ENCODE measurements at places on chromosomes 7 and 10.

DNA sequence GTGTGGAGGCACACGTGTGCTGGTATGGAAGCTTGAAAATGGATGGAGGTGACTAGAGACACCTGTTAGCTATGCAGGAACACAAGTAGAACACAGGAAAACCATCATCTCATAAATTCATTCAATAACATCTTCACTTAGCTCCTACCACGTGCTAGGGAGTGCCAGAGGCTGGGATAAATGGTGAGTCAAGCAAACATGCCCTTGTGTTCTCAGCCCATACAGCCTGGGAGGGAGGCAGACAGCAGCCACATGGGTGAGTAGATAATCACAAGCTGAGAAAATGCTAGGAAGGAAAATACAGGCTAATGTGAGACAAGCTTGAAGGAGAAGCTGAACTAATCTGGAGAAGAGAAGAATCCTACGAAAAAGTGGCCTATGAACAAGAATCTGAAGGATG lies 468.0 kb upstream of the ZMIZ1 start:
- no peak for DNase-seq

DNA sequence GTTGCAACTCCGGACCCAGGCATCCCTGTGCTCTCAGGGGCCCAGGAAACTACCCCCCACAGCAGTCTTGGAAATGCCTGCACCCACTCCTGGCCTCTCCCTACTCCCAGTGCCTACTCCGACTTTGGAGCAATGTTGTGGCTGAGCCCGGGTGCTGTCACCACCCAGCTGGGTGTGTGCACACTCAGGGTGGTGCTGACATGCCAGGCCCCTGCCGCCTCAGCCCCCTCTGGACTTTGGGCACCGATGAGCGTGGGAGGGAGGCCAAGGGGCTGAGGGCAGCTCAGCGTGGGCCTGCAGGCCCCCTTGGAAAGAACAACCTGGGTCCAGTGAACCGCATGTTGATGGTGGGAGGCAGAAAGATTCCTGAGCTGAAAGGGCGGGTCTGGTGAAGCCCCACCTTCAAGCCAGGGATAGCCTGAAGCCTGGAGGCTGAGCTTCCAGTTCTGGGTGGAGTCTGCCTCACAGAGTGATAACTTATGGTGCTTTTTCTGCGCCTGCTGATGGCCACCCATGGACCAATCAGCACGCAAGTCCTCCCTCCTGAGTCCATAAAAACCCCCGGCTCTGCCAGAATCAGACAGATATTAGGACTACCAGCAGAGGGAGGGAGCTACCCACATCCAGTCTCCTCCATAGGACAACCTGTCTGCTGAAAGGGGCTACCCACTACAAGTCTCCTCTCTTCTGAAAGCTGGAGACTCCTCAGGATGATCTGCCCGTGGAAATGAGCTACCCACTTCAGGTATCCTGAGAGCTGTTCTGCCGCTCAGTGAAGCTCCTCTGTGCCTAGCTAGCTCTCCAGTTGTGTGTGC lies 380.4 kb upstream of the SORCS1 start:
- DNase-seq: peak; percentile 0

GRCh38 chr10:132444877-132445351 lies 47.9 kb downstream of the PWWP2B start:
- peak; percentile 92 for DNase-seq

DNA sequence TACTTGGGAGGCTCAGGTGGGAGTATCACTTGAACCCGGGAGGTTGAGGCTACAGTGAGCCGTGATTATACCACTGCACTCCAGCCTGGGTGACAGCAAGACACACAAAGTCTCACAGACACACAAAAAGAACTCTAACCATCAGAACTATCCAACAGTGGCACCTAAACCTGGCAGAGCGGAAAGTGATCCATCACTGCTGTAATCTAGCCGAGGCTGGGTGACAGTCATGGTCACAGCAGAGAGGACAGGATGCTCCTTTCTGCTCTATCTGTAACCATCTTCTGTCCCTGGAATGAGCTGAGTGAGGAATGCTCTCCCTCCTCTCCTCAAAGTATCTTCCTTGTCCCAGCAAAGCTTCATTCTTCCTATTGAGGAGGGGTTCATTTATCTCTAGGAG lies 656.6 kb downstream of the LRMDA start:
- DNase-seq: no peak

DNA sequence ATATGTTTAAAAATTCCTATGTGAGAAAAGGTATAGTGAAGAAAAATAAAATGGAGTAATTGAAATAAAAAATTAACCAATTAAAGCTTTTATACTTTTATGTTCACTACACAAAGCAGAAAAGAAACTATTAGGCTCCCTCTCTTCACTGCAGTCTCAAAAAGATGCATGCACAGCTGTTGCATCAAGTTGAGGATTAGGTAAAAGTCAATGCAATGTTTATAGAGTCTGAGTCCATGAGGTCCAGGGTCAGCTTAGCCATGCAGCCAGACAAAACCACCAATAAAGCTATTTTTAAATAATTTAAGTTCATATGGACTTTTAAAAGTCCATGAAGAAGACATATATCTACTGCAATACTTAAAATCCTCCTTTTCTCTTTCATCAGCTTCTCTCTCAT lies 31.1 kb upstream of the ING3 start:
- DNase-seq: no peak

DNA sequence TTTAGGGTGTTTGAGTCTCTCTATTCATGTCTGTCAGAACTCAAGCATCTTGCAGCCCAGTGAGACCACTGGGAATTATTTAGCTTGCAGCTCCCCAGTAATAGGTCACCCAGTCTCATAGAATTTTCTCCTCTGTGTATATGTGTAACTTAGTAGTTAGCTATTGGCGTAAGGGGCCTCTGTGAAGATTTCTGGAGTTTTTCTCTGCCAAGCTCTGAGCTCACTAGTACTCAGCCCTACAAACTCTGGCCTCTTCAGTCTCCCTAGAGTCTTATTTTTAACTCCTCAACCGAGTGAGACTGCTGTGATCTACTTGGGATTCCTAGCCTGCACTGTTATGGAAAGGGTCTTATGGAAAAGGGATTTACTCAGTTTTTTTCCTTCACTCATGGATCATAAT lies 90.2 kb downstream of the PPP1R9A start:
- no peak for DNase-seq

- peak; percentile 92 for DNase-seq
These were observed at the start of gene SRI for GRCh38 chr7:88219781-88220747. Gene SRI, minus strand, starts transcription at chr7:88220038. Its CDS starts 12 bp downstream, at chr7:88220026.

- DNase-seq: no peak
These were observed 318.7 kb downstream of the BBS9 start for GRCh38 chr7:33448035-33448434.

- no peak for DNase-seq
These were observed 17.8 kb upstream of the TBRG4 start for GRCh38 chr7:45129181-45129800.

DNA sequence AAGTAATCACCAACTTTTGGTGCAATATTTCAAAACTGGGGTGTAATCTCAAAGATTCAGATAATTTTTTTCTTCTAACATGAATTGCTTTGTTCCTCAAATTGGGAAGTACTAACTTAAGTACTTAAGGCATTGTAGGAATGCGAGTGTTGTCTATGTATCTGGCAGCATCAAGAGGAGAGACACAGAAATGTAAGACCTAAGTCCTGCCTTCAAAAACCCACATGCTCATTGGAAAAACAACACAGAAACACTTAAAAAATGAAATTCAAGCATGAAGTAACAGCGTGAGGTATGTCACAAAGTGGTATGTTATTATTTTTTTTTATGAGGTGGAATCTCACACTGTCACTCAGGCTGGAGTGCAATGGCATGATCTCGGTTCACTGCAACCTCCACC lies 288.5 kb downstream of the ZEB1 start:
- no peak for DNase-seq

DNA sequence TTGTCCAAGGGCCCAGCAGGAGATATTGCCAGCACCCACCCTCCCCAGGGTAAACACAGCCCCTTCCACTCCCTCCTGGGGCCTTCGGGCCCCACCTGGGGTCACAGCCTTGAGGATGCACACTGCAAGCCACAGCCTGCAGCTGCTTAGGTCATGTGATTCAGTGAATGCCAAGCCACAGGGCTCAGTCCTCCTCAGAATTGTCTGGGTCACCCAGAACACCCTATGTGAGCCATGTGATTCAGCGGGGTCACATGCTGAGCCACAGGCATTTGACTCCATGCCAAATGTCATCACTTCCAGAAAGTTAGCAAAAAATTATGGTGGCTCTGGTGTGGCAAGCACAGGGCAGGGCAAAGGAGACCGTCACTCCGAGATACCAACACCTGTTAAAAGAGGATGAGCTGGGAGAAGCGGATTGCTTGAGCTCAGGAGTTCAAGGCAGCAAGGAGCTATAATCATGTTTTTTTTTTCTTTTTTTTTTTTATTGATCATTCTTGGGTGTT lies 17.2 kb upstream of the PSAP start:
- no peak for DNase-seq

GRCh38 chr10:72267381-72267780 lies 6.3 kb upstream of the DDIT4 start:
- no peak for DNase-seq

DNA sequence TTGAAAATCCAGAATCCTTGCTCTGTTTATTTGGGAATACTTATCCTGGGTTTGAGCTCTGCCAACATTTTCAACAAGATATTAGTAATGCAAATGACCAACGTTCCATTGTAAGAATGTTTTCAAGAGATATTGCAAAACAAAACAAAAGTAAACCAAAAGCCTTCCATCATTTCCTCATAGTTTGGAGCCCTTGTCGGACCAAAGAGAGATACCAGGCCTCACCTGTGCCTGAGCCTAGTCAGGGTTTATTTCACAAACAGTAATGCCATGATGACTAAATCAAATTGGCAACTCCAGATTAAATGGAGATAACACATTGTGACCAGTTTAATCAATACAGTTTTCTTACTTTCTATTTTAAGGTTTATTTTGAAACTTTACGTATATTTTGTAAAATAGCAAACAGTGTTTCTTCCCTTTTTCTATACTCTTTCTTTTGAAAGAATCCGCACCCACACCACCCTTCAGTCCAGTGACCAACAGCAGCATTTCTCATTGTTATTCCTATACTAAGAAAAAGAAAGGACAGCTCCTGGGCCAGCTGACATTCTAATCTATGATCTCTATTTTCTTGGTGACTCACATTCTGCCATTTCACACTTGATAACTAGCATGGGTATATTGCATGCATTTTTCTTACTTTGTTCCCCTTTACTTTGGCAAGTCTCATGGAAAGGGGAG lies 168.5 kb upstream of the MEOX2 start:
- DNase-seq: no peak

DNA sequence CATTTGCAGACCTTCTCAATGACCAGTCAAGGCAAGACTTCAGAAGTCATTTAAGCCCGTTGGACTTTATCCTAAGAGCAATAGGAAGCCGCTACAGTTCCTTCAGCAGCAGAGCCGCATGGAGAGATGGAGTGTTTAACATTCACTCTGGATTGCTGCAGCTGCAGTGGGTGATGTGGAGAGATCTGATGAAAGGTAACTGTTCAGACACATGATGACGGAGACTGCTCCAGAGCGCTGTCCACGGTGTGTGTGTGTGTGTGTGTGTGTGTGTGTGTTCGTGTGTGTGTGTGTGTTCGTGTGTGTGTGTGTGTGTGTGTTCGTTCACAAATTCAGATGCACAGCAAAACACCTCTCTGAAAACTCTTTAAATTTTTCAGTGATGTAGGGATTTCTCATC lies 37.0 kb downstream of the SEC61G start:
- DNase-seq: no peak

GRCh38 chr7:106865130-106866041 lies at the start of gene PIK3CG:
Gene PIK3CG, plus strand, starts transcription at chr7:106865282. Its CDS starts 2,280 bp downstream, at chr7:106867562.
- peak; percentile 77 for DNase-seq

GRCh38 chr10:91884536-91884935 lies 24.8 kb downstream of the FGFBP3 start:
- no peak for DNase-seq

DNA sequence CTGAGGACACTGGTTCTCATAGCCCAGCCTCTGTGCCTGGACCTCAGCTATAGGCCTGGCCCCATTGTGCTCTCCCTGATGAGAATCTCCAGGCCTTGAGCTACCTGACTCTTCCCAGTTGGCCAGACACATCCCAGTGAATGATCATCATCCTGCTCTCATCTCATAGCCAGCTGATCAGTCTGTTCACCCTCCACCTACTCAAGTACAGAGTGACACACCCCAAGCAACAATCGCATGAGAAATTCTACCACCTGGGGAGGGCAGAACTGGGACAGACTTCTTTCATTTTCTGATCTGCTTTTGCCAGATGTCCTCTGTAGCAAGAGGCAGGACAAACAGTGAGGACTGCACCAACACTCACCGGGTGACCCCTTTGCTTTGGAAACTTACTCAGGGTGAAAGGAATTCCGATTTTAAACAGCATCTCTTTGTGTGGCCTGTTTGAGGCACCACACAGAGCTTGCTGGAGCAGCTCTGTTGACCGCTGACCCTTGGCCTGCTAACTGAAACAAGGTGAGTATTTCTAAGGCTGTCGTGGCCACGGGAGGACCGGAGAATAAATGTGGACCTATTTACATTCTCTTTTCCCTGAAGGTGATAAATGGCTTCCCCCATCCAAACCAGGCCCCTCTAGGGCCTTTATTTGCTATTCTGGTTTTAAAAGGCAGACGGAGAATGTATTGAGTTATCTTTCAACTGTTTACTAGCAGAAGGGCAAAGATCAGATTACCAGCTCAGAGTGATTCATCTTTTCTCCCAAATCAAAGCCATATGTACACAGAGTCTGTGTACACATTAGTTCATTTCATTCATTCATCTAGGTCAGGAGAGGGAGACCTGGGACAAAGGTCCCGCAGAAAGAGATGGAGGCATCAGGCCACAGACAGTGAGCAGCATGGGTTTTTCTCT lies 181.4 kb upstream of the TNS3 start:
- DNase-seq: no peak

GRCh38 chr7:1987084-1987535 lies 245.6 kb downstream of the MAD1L1 start:
- no peak for DNase-seq

GRCh38 chr7:34096198-34096651 lies 190.9 kb downstream of the BMPER start:
- no peak for DNase-seq

- DNase-seq: no peak
These were observed 82.5 kb downstream of the COBL start for GRCh38 chr7:51234139-51234538.

DNA sequence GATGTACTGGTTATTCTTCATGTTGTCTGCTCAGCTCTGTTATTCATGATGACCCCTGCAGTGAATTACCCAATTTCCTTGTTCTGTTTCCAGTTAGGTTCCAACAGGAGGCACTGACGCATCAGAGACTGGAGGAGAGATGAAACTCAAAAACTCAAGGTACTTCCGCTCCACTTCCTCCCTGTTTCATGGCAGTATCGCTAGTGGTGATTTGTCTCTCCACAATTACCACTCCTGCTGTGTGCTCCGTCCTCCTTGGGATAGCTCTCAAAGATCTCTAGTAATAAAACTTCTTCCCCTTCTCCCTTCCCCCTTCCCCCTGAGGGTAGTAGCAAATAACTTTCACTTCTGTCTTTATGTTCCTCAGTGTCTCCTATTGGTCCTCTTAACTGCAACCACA lies 107.4 kb upstream of the ABCB5 start:
- DNase-seq: peak; percentile 78

DNA sequence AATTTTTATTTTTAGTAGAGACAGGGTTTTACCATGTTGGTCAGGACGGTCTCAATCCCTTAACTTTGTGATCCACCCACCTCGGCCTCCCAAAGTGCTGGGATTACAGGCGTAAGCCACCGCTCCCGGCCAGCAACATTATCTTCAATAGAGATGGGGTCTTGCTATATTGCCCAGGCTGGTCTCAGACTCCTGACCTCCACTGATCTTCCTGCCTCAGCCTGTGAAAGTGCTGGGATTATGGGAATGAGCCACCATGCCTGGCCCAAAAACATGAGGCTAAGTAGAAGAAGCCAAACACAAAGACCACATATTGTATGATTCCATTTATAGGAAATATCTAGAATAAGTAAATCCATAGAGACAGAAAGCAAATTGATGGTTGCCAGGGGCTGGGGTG lies 19.1 kb upstream of the CYTH3 start:
- no peak for DNase-seq
